ENCODE measurements at places on chromosomes 1 and 21.
A peak's percentile ranks its signal among the peaks of the same experiment; 100 is the strongest.

GRCh38 chr1:217482356-217483102 is 148.4 kb downstream of the GPATCH2 start:
- no peak for DNase-seq

GRCh38 chr21:34642211-34643075 is 26.4 kb upstream of the CLIC6 start:
- DNase-seq: no peak

GRCh38 chr1:117819301-117819700 is 110.1 kb downstream of the GDAP2 start:
- DNase-seq: no peak

- DNase-seq: no peak
Measured at GRCh38 chr1:209268479-209268878, 315.0 kb upstream of the CAMK1G start.

GRCh38 chr21:17784604-17785402 is 34.4 kb downstream of the C21orf91 start:
- DNase-seq: no peak

- no peak for DNase-seq
Measured at GRCh38 chr1:191134796-191135195, 657.1 kb upstream of the BRINP3 start.

DNA sequence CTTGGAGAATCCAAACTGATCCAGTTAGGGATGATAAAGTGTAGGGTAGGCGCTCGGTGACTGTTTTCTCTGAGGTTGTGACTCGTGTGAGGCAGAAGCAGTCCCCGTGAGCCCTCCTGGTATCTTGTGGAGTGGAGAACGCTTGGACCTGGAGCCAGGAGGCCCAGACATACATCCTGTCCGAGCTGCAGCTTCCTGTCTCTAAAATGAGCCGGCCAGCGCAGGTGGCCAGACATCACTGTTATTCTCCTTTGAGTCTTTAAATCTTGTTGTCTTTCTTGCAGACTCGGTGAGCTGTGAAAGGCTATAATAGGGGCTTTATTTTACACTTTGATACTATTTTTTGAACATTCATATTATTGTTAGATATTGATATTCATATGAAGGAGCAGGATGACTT is 12.3 kb downstream of the PCSK9 start:
- no peak for DNase-seq

GRCh38 chr1:93051961-93052360 is 27.1 kb upstream of the MTF2 start:
- no peak for DNase-seq

- peak; percentile 20 for DNase-seq
Measured at GRCh38 chr1:110475362-110476027, 24.5 kb downstream of the PROK1 start.

Measured in aorta (tissue), 5 donors.